ENCODE measurements at places on chromosomes 4 and X.

- no peak for ATAC-seq
Observed at GRCh38 chr4:41318839-41319530, 62.3 kb downstream of the UCHL1 start.

- peak; percentile 37 for ATAC-seq
Observed at GRCh38 chr4:95204873-95205272, 343.9 kb downstream of the UNC5C start.

GRCh38 chr4:5931526-5931925 is 38.6 kb upstream of the CRMP1 start:
- ATAC-seq: no peak

GRCh38 chr4:187464573-187464972 is 531.0 kb upstream of the ZFP42 start:
- no peak for ATAC-seq

DNA sequence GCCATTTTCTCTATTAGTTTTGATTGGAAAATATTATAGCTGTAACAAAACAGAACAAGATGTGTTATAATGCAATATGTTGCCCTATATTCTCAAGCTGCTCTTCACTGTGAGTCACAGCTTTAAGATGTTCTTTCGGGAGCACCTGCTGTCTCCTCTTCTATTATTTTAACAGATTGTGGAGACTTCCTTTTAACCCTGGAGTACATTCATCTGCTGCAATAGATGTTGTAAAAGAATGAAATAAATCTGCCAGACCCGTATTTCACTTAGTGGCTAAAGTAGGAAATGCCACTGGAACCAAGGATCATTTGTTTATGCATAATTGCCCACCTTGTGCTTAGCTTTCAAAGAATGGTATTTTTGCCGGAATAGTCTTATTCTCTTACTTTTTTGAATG is 11.1 kb downstream of the LSM6 start:
- no peak for ATAC-seq

GRCh38 chr4:6097581-6097980 is 79.3 kb upstream of the C4orf50 start:
- ATAC-seq: no peak

- no peak for ATAC-seq
Observed at GRCh38 chr4:152836936-152837335, 57.2 kb downstream of the ARFIP1 start.

DNA sequence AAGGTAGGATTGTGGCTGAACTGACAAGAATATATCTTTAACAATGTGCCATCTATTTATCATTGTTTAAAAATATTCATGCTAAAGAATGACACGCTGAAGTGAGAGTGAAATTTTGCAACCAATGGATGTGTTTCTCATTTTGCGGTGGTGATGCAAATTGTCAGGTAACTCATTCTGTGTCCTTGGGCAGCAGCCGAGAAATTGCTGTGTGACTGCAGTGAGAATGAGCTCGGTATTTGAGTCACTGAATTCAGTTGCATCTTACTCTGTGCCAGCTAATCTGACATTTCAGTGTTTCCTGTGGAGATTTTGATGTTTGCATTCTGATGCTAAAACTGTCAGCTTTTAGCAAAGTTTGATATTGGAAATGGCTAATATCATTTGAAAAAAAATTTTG is 28.1 kb downstream of the MCUB start:
- ATAC-seq: no peak

DNA sequence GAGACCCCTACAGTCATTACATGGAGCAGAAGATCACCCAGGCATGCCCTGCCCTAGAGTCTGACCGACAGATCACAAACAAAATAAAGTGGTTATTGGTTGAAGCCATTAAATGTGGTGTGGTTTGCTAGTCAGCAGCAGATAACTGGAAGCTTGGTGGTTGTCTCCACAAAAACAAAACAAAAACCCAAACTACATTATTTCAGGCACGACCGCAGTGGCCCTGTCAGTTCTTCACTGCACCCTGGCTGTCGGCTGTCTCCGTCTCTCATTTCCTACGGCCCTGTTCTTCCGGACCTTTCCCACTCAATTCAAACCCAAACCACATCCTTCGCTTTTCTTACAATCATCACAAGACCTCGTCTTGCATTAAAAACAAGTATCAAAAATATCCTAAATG is 521.3 kb upstream of the ZFP42 start:
- ATAC-seq: no peak

GRCh38 chrX:149365061-149365460 is 140.0 kb downstream of the IDS start:
- no peak for ATAC-seq

Data from SK-N-SH treated with all-trans-retinoic acid at 6 μM for 48 hours (cell line).